Right lung (tissue), 10 donors: ENCODE measurements at places on chromosomes 2 and 18. TPM values are rescaled to one million over a fixed set of nuclear protein-coding genes. Genes with fewer than 3 reads are reported as not detected.

DNA sequence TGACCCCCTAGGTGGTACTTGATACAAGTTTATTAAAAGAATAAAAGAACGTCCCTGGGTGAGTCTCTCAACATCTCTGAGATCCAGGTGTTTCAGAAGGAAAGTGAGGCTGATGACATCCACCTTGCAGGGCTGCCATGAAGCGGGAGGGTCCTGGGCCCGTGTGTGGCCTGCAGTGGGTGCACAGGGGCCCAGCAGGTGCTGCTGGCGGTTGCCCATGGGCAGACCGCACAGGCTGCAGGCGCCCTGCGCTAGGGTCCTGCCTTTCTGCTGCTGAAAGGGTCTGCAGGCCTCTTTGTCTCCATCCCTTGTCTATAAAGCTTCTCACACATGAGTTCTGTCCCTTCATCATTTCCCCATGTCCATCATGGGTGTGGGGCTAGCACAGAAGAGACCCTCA lies 247.0 kb downstream of the TFCP2L1 start:
- DNase-seq, result no peak

DNA sequence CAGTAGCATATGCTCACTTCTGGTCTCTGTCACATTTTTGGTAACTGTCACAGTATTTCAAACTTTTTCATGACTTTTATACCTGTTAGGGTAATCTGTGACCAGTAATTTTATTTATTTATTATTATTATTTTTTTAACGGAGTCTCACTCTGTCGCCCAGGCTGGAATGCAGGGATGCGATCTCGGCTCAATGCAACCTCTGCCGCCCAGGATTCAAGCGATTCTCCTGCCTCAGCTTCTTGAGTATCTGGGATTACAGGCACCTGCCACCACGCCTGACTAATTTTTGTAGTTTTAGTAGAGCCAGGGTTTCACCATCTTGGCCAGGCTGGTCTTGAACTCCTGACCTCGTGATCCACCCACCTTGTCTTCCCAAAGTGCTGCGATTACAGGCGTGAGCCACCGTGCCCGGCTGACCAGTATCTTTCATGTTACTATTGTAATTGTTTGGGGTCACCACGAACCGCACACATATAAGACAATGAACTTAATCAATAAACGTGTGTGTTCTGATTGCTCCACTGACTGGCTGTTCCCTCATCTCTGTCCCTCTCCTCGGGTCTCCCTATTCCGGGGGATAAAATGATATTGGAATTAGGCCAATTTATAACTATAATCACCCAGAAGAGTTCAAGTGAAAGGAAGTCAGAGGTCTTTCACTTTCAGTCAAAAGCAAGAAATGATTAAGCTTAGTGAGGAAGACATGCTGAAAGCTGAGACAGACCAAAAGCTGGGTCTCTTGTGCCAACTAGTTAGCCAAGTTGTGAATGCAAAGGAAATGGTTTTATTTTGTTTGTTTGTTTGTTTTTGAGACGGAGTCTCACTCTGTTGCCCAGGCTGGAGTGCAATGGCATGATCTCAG lies 22.9 kb downstream of the TGIF1 start:
- DNase-seq, result no peak

Gene SMYD1
- not detected for polyA plus RNA-seq

GRCh38 chr2:216279031-216279430 lies 93.3 kb downstream of the MARCHF4 start:
- no peak for DNase-seq

Gene BCL2
- 12.6 TPM for polyA plus RNA-seq

Gene SLC14A1
- 1.7 TPM for polyA plus RNA-seq

- DNase-seq, result no peak
Measured at GRCh38 chr2:19156646-19157045, 201.8 kb downstream of the OSR1 start.

DNA sequence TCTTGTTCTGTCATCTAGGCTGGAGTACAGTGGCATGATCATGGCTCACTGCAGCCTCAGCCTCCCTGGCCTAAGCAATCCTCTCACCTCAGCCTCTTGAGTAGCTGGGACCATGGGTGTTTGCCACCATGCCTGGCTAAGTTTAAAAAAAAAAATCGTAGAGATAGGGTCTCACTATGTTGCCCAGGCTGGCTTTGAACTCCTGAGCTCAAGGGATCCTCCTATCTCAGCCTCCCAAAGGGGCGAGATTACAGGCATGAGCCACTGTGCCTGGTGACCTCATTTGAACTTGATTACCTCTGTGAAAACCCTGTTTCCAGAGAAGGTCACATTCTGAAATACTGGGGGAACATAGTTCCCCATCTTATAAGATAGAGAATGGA lies 190.3 kb downstream of the NEDD4L start:
- no peak for DNase-seq

GRCh38 chr2:202577250-202578183 lies 57.3 kb upstream of the FAM117B start:
- no peak for DNase-seq

DNA sequence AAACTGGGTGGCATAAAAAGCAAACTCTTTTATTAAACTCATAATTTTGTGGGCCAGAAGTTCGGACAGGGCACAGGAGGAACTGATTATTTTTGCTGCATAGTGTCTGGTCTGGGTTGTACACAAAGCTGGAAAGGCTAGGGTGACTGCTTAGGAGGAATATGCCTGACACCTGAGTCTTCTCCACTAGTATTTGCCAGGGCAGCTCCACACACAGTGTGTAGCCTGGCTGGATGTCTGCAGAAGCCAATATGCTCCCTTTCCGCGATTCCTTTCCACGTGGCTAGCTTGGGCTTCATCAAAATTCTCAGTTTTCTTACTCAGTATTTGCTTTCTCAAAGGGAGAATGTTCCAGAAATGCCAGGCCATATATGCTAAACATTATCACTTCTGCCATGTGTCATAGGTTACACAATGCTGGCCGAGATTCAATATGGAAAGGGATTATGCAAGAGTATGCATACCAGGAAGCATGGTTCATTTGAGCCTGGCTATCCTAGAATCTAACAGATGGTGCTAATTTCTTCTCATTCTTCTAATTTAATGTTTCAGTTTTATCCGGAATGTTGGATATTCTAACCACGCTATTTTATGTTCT lies 142.7 kb upstream of the DOK6 start:
- DNase-seq, result no peak

Gene CIB4
- polyA plus RNA-seq, result 1.0 TPM

Gene C2orf81
- polyA plus RNA-seq, result 7.8 TPM

DNA sequence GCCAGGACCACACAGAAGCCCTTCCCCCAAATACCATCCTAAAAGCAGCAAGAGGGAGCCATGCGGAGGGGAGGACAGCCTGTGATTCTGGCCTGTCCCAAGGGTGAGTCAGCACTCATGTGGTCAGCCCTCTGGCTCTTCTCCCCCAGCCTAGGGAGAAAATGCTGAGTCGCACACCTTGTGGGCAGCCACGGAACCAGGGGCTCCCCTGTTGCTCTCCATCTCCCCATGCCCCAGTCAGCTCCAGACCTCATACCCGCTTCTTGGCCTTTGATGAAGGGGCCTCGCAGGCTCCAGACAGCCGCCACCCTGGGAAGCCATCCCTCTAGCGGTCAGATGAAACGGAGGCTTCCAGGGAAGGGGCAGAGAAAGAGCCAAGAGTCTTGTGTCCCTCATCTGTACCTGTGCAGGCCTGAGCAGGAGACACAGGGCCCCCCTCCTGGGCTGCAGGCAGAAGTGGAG lies 181.3 kb upstream of the SIX2 start:
- no peak for DNase-seq

DNA sequence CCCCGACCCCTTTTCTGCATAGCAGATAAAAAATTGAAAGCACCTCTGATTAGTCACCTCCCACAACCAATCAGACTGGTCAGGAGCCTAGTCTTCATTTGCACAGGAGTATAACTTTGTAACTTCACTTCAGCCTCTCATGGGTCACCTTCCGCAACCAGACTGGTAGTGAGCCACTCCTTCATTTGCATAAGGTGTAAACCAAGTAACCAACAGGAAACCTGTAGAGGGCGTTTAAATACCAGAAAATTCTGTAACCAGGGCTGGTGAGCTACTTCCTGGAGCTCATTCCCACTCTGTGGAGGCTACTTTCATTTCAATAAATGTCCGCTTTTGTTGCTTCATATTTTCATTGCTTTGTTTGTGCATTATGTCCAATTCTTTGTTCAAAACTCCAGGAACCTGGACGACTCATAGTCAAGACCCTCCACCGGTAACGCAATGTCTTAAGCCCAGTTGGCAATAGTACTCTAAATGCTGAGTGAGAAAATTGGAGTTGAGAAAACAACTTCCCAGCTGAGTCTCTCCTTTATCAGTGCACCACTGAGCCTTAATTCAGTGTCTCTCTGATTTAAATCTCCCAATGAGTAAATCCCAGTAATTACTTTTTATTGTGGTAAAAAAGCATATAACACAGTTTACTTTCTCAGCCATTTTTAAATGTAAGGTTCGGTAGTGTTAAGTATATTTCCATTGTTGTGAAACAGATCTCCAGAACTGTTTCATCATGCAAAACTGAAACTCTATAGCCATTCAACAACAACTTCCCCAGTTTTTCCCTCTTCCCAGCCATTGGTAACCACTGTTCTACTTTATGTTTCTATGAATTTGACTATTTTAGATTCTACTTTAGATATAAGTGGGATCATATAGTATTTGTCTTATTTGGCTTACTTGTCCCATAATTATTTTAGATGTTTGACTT lies 392.7 kb upstream of the SLC8A1 start:
- no peak for DNase-seq

- no peak for DNase-seq
Measured at GRCh38 chr2:207231967-207232366, 66.2 kb upstream of the KLF7 start.

Gene WNT6
- not detected for polyA plus RNA-seq

DNA sequence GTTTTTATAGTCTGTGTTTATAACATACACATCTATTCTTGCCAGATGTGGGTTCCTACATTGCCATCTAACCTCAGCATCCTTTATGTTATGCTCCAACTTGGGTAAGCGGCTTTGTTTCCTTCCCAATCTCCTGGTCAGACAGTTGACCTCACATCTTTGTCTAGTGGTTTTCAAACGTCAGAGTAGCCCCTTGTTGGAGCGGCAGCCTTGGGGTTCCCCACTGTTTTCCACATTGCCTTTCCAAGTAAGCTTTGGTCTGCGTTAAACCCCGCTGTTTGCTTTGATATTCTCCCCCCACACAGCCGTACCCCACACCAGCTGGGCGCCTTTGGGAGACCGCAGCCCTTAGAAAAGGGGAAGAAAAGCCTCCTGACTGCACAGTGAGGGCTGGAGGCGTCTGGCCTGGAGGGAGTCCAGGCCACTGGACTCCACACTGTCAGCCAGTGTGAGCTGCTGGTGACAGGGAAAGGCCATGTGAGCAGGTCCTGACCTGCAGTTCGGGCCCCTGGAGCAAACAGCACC lies 83.3 kb downstream of the MALT1 start:
- DNase-seq, result no peak

- DNase-seq, result no peak
Measured at GRCh38 chr2:231334981-231335380, 60.5 kb upstream of the B3GNT7 start.

Gene CHN1
- polyA plus RNA-seq, result 153 TPM

DNA sequence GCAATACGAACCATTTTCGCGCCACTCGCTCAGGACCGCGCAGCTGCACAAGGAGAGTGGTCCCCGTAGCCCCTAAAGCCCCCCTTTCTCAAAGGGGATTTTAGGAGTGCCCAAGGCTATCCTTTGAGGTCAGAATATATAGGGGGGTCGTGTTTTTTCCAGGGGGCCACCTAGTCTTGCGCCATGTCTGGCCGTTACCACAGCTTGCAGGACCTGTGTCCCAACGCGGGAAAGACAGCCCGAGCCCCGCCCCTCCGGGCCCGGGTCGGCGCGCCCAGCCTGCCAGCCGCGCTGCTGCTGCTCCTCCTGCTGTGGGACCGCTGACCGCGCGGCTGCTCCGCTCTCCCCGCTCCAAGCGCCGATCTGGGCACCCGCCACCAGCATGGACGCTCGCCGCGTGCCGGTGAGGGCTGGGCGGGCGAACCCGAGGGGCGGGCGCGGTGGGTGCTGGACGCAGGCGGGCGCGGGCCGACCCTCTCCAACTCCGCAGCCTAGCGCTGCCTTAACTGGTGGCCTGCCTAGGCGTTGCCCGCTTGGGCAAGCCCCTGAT lies at the start of gene CDCA7:
CDCA7 (plus strand) TSS at position 291 of the 550 bp plus-strand sequence; CDS start at position 383, 92 bp downstream.
- DNase-seq, result peak; percentile 82

DNA sequence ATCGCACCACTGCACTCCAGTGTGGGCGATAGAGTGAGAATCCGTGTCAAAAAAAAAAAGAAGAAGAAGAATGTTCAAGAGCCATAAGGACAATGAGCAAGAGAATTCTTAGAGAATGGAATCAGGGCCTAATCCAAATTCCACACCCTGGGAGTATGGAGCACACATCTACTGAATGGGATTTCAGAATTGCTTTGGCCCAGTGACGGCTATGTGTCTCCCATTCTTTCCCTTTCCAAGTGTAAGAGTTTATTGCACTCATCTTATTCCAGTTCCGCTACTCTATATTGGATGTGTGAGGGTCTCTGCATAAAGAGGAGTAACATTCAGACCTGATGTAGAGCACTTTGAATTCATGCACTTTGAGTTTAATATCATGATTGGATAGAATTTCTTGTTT lies 5.9 kb upstream of the RBM43 start:
- DNase-seq, result no peak

GRCh38 chr2:168712053-168712452 lies 90.4 kb upstream of the NOSTRIN start:
- DNase-seq, result no peak

Gene KANSL1L
- polyA plus RNA-seq, result 31.5 TPM

DNA sequence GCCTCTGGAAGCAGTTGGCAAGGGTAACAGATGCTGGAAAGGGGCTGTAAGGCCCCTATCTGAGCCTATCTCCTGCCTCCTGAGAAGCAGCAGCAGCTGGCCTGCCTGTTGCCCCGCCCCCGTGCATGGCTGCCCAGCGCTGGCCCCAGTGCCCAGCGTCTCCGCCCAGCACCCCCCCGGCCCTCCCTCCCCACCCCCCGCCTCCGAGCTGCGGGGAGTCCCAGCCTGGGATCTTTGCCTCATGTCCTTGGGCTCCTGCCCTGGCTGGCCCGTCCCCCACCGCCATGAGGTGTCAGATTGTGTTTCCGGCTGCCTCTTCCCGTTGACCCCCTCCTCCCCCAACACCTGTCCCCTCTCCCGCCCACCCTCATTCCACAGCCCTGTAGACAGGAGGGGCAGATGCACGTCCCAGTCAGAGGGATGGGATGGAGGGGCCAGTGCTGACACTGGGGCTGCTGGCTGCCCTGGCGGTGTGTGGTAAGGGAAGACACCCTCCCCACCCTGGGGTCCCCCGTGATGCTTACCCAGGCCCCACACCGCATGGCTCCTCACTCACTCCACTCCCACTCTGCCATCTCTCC lies at the start of gene CHRND:
CHRND (plus strand) TSS at position 370 of the 581 bp plus-strand sequence; CDS start at position 426, 56 bp downstream.
- no peak for DNase-seq

- no peak for DNase-seq
Measured at GRCh38 chr2:234373060-234373459, 123.8 kb downstream of the ARL4C start.
